ENCODE measurements at places on chromosomes 4 and X.

DNA sequence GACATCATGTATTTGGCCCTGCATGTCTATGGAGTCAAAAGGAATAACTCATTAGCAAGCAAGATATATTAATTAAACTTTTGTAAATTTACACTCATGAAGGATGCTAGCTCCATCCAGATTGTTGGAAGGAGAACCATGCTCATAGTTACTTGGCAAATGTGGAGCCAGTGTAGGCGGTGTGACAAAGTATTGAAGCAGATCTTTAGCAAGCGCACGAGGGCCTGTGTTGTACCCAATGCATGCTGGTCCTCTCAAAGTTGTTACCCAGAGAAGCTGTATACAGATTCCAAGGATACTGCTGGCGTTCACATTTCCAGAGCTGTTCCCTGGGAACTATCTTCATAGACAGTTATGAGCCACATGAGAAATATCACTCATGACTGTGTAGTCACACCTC is 196.4 kb upstream of the MBNL3 start:
- DNase-seq, result no peak

- no peak for DNase-seq
These were observed 618.2 kb upstream of the PCDH10 start for GRCh38 chr4:132530861-132531260.

- no peak for DNase-seq
These were observed 701.8 kb downstream of the PCDH7 start for GRCh38 chr4:31422006-31422405.

GRCh38 chrX:43560247-43560946 is 95.7 kb upstream of the MAOA start:
- no peak for DNase-seq

- no peak for DNase-seq
These were observed 26.7 kb upstream of the PLAC1 start for GRCh38 chrX:134684956-134685355.

DNA sequence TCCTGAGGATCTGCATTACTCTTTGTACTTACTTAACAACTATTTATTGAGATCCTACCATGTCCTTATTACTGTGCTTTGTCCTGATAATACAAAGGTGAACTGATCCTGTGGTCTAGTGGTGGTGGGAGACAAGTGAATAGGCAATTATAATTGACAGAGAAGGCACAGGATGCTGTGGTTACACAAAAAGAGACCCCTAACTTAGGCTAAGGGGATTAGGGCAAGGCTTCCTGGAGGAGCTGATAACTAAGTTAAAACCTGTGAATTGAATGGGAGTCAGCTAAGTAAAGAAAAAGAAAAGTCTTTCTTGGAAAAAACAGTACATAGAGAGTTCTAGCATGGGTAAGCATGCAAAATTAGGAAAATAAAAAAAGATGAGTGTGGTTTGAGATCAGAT is 164.4 kb downstream of the LARP7 start:
- no peak for DNase-seq

DNA sequence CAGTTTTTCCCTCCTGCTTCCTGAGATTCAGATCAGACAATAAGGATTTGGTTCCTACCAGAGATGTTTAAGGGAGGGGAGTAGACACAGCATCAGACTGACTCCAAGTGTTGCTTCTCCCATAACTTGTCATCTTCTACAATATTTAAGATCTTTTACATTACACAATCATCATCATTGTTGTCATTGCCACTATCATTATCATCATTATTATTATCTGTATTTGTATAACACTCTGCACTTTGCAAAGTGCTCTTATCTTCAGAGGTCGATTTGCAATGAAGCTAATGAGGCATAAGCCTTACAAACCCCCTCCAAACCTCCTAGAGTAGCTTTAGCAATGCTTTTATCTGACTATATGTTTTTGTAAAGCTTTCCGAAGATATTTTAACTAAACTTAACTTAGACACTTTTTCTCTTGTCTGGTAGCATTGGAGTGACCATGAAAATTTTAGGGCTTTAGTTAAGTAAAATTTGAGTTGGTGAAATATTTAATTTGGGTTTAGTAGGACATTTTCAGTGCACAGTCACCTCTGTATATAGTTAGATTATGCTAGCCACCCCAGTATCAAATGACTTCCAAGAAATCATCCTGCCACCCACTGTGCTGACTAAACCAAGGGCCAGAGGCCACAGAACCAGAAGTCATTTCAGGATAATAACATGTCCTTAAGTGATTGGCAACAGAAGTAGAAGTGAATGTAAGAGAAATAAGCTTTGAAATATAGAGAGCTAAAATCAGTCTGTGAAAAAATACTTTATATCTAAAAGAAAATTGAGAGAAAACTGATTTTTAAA is 124.2 kb upstream of the NRK start:
- DNase-seq, result no peak

DNA sequence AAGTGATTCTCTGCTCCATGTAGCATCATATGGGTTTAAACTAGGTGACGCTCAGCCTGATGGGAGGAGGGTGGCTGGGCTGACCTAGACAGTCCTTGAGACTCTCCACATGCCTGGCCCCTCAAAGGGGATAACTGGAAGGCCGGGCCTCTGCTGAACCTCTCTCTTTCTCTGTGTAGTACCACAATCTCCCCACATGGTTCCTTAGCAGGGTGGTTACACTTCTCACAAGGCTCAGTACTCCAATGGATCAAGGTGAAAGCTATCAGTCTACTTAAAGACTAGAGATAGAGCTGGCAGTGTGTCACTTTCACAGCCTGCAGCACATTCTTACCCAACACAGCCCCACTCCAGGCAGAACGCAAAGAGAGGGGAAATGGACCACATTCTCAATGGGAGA is 80.4 kb downstream of the LDB2 start:
- DNase-seq, result no peak

DNA sequence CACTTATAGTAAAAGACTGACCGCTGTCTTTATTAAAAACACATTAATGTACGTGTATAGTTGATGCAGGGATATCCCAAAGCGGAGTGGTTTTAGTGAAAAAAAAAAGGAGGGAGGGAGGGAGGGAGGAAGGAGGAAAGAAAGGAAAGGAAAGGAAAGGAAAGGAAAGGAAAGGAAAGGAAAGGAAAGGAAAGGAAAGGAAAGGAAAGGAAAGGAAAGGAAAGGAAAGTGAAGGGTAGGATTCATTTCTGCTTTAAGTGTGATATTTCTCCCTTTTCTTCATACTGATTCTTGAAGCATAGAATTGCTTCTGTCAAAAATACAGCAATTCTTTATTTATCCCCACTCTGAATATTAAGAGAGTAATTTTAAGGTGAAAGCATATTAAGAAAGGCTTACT is 504.9 kb downstream of the PPP4R3C start:
- DNase-seq, result no peak

- no peak for DNase-seq
These were observed 63.7 kb upstream of the PDGFRA start for GRCh38 chr4:54165438-54165837.

- no peak for DNase-seq
These were observed 16.2 kb downstream of the CTAG1B start for GRCh38 chrX:154602766-154603437.

DNA sequence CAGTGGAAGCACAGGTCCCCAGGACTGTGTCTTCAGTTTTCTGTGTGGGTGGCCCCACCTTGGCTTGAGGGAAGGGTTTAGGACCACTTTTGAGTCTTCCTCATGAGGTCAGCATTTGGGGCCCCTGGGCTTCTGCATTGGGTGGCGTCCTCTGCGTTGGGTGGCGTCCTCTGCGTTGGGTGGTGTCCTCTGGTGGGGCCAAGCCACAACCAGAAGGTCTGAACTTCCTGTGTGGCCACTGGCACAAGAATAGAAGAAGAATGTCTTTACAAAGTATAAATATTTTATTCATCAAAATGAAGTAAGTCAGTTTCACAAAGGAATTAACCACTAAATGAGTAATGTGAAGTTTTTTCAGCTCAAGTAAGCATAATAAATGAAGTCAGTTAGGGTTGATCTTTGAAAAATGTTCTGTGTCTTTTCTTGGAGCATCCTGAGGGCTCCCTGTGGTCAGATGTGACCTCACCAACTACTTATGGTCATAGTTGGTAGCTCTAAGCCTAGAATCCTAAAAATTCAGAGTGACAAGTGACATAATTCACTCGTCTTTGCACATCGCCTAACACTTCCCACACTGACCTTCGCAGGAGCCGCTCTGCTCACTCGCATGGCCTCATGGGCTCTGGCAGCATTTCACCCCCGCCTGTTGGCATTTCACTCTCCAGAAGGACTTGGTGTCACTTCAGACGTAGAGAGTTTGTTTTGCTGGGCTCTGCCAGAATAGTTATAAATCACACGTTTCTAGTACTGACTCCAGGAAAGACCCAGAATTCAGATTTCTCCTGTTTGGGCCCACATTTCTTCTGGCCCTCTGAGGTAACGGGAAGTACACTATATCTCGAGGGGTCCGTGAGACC is 39.0 kb upstream of the HGFAC start:
- DNase-seq, result no peak

- DNase-seq, result no peak
These were observed 196.3 kb upstream of the ANXA3 start for GRCh38 chr4:78355306-78355705.

DNA sequence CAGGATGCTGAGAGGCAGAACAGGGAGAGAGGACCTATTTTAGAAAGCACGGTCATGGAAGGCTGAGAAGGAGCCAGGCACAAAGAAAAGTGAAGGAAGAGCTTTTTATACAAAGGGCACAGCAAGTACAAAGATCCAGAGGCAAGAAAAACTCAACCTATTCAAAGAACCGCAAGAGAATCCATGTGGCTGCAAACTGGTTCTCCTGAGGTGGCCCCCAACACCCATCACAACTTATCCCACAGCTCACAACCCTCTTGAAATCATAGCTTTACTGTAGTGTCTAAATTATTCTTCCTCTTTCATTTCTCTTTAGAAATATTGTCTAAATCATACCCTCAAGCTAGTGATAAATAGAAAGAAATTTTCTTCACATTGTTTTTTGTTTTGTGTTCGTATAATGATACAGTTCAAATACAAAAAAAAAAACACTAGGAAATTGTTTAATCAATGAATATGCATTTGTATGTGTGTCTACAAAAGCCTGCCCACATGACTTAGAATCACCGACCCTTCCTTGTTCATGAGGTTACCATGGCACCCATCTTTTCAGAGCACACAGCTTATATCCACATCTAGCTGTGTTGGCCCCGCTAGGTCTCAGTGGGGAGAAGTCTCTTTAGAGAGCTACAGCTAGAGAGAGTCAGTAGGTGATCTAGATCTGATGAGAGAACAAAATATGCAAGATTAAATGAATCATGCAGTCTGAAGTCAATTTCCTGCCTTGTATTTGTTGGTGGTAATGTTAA is 126.9 kb upstream of the DCLK2 start:
- no peak for DNase-seq

GRCh38 chrX:132692066-132692465 is 203.2 kb upstream of the MBNL3 start:
- no peak for DNase-seq

DNA sequence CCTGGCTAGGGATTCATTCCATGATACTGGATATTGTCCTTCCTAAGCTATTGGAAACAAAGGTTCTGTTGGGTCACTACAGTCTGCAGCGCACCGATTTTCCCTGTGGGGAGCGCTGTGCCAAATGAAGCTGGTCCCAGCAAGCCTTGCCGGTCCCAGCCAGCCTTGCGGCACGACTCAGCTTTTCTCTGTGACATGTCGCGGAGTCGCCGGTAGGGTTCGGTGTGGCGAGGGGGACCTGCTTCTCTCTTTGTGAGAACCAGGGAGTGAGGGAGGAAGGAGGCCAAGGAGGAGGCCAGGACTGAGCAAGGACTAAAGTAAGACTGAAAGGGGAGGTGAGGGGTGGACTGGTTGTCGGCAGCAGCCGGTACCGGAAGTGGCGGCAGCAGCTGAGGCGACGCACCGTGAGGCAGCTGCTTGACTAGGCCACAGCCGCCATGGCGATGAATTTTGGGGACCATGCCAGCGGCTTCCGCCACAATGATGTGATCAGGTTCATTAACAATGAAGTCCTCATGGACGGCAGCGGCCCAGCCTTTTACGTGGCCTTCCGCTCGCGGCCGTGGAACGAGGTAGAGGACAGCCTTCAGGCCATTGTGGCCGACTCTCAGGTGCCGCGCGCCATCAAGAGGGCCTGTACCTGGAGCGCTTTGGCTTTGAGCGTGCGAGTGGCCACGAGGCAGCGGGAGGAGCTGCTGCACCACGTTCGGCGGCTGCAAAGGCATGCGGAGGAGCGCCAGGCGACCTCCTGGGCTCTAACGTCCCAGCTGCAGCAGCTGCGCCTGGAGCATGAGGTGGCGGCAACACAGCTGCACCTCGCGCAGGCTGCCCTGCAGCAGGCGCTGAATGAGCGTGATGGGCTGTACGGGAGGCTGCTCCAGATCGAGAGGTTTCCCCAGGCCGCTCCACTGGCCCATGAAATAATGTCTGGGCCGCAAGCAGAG is at the start of gene TEX13D:
Gene TEX13D, plus strand, starts transcription at position 180 of the 944 bp plus-strand sequence. Its CDS starts 258 bp downstream, at position 438.
- DNase-seq, result no peak

GRCh38 chr4:83536362-83537272 is 709 bp downstream of the GPAT3 start:
- no peak for DNase-seq
